ENCODE measurements at places on chromosomes 1 and 21.
A peak's percentile ranks its signal among the peaks of the same experiment; 100 is the strongest.

GRCh38 chr1:181101581-181102226 lies 13.2 kb downstream of the IER5 start:
- peak; percentile 41 for DNase-seq

DNA sequence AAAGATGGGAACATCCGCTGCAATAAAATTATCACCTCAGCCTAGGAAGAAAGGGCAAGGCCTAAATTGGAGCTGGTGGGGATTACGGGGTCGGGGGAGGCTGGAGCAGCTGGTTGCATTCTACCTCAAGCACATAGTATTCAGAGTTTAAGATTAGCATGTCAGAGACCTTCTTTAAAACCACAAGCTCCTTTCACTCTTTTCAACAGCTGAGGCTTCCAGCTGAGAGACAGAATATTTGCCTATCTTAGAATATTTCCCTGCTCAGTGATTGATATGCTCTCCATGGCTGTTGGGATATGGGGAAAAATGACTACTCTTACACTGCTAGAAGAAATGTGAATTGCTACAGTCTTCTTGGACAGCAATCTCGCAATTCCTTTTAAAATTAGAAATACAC lies 248.6 kb downstream of the TBX15 start:
- DNase-seq, result no peak

GRCh38 chr21:26954662-26955121 lies 12.2 kb downstream of the ADAMTS5 start:
- peak; percentile 27 for DNase-seq

DNA sequence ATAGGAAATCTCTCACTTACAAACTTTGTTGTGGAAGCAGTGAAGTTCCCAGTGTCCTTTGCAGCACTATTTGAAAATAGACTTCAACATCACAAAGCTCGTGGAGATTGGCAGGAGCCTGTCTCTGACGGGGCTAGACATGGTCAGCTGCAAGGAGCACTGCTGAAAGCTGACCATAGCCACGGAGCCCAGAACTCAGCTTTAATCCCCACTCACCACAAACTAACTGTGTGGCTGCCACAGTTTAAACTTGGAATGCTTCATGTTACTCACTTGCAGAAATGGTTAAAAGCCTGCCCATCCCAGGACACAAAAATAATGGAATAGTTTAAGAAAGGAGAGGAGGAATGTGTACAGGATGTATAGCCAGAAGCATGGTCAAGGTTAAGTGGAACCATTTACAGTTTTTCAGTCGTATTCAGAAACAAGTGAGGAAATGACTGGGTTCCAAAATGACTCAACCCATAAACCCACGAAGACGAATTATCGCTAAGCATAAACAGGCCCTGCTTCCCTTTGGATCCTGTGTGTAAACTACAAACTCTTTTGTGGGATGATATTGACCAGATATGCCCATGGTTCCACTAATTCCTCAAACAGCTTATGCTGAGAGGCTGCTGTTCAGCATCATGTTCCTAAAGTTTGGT lies 18.2 kb downstream of the DNALI1 start:
- DNase-seq, result peak; percentile 73

DNA sequence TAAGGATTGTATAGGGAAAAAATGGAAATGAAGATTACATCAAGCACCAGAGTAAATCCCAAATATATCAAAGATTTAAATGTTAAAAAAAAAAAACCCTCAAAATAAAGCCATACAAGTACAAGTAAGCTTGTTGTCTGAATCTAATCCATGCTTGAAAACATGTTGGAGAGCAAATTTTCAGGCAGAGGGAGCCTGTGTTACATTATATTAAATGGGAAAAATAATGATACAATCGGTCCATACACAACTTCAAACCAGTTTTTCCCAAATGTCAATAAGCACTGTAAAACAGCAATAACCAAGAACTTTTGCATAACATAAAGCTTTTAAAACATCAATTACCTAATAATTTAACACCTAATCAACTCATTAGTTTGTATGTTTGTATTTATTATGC lies 949.4 kb upstream of the ADGRL4 start:
- DNase-seq, result no peak

- DNase-seq, result peak; percentile 41
Observed at GRCh38 chr1:154474802-154475201, 27.2 kb upstream of the TDRD10 start.

DNA sequence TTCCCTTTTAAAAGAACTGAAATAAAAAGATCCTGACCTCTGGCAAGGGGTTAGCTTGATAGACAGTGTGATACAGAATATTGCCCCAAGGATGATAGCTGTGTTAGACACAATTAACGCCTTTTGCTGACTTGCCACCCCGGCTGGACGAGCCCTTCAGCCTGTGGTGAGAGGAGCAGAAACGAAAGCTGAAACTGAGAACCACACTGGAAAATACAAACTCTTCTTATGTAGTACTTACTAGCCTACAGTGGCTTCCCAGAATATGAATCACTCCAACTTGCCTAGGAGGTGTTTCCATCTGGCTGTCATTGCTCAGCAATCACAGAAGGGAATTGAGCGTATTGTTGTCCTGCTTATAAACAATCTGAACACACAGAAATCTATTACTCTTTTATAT lies 22.9 kb downstream of the SAMSN1 start:
- DNase-seq, result no peak

- DNase-seq, result no peak
Observed at GRCh38 chr21:35011681-35012080, 37.4 kb downstream of the RUNX1 start.

- no peak for DNase-seq
Observed at GRCh38 chr1:86502721-86503405, 34.1 kb downstream of the CLCA1 start.

DNA sequence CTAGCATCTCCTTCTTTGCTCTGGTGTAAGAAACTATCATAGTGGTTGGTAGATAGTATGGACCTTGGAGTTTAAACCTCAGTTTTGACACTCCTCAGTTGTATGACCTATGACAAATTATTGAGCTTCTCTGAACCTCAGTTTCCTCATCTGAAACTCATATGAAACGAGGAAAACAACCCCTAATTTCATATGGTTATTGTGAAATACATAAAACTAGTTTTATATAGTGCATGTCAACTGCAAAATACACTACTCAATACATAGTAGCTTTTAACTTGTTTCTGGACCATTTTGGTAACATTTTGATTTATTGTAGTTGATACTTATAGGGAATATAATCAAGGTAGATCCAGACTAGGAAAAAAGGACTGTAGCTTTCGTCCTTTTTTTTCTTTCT lies 32.9 kb downstream of the CLIC4 start:
- DNase-seq, result no peak

- DNase-seq, result peak; percentile 91
Observed at GRCh38 chr1:48878191-48878940, 101.7 kb upstream of the BEND5 start.

DNA sequence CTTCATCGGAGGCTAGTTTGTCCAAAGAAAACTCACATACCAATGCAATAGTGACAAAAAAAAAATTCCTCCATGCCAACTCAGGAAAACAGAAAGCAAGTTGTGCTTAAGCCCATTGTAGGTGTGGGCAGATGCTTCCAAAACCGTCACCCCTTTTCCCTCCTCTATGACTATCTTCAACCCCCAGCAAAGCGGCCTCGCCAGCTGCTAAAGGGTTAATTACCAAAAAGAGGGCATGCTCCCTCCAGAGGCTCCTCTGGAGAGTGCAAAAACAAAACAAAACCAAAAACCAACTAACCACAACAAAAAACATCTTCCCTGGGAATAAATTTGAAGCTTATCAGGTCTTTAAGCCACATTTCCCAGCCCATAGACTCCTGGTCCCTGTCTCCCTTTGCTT lies 1.2 kb downstream of the LMOD1 start:
- DNase-seq, result no peak

- DNase-seq, result no peak
Observed at GRCh38 chr1:72670902-72671301, 388.6 kb upstream of the NEGR1 start.

DNA sequence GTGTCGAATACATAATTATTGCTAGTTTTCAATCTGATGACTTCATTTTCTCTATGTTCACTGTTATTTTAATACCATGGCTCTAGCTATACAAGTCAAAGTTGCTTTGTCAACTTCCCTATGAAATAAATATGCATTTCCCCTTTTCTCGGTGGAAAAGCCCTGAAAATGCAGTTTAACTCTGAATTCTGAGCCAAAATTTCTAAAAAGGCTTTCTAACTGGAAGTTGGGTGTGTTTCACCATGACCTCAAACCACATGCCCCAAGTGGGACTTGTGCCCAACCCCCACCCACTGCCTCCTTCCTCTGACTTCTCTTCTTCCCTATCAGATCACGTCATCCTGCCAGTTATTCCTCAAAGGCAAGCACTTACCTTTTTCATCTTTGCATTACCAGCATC lies 8.9 kb downstream of the MKNK1 start:
- no peak for DNase-seq

- peak; percentile 5 for DNase-seq
Observed at GRCh38 chr1:28915031-28915895, 894 bp downstream of the EPB41 start.

DNA sequence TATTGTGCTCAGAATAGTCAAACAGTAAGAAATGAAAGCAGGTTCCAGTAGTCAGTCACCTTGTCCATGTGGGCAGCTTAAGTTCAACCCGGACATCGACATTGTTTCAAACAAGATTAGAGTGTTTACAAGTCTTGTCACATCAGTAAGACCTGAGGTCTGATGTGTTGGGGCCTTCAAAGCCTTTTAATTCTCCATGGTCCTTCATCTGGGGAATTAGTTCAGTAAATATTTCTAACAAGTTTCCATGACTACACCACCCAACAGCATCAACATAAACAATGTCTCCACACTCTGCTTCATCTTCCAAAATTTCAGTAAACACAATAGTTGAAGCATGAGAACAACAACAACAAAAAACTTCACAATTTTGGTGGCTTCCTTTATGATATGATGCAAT lies 15.1 kb upstream of the ADORA1 start:
- DNase-seq, result no peak

DNA sequence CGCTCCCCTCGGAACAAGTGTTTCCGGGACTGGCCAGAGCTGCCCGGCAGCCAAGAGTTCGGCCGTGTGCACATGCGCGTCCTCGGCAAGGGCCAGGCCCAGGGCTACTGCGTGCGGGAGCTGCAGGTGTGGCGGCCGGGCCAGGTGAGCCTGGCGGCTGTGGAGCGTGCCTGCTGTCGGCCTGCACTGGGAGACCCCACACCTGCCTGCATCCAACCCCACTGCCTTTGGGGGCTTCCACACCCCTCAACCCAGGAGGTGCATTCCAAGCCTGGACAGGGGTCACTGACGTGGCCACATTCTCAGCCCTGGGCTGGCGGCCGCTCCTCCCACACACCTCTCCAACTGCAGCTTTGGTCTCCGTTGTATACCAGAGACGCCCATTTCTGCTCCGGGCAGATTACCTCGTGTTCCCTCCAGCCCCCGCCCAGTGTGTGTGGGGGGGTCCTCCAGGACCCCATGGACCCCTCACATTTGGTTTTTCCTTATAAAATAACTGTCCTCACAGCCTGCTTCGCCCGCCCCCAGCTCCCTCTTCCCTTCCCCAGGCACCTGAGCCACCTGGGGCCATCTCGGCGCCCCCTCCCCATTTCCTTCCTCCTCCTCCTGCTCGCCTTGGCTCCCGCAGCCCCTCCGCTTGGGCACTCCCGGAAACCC lies 6.1 kb downstream of the RNF223 start:
- no peak for DNase-seq

GRCh38 chr1:46761740-46762139 lies 37.1 kb upstream of the CYP4B1 start:
- DNase-seq, result no peak

DNA sequence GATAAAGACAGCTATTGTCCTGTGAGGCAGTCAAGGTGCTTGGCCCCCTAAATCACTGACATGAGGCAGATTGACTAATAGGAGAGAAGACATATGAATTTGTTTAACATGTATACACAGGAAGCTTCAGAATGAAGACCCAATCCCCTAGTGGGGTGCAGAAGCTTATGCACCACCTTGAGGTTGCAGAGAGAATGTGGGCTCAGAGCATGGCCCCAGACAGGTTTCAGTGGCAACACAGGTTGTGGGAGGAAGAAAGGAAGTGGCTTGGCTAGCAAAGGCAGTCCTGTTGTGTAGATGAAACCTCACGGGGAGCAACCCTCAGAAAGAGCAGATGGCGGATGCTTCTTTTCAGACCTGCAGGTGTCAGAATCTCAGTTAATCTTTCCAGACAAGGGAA lies 37.0 kb upstream of the PARP1 start:
- no peak for DNase-seq

GRCh38 chr1:106755682-106756406 lies 300.6 kb upstream of the PRMT6 start:
- DNase-seq, result peak; percentile 72

DNA sequence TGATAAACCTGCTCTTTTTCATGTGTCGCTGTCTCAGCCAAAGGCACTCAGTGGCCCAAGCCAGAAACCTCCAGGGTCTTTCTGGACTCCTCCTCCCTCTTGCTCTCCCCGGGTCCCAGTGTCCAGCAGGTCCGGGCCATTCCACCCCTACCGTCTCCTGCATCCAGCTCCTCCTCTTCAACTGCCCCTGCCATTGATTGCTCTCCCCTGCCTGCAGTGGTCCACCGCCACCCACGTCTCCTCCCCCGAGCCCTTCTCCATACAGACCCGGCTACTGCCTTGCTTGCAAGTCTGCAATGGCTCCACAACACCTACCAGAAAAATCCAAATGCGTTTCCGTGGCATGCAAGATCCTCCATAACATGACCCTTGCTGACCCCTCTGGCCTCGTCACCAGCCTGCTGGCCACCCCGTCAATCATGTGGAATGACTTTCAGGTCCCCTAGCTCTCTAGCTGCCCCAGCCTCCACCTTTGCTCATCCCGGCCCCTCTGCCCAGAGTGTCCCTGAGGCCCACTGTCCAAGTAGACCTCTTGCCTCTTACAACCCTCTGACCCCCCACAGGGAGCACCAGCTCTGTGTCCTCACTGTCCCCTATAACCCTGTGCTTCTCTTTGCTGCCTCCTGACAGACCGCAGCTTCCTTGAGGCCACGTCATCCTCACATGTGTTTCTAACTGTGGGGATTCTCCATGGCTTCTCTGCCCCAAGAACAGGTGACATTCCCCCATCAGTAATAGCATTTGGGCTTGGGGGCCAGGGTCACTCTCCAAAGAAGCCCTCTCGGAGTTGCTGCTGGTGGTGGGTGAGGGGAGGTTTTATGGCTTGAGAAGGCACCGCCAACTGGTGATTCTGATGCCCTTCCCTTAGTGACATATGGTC lies 15.0 kb downstream of the CACNA1S start:
- DNase-seq, result no peak

DNA sequence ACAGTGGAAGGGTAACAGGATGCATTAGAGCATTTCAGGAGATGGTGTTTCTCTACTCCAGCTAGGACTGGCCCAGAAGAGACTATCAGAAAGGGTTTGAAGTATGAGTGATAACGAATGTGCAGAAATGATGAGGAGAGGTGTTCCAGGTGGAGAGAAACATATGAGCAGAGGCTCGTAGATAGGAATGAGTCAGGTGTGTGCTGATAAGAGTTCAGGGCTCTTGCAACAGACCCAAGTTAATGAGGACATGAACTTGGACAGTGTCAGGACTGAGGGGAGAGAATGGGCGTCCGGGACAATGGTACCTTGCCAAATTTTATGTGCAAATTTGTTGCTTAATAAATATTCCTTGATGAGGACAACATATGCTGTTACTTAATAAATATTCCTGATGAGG lies 183.9 kb upstream of the NFIA start:
- no peak for DNase-seq

GRCh38 chr1:84991097-84991920 lies 5.6 kb downstream of the MCOLN2 start:
- no peak for DNase-seq

GRCh38 chr1:82465024-82465423 lies 664.3 kb downstream of the ADGRL2 start:
- no peak for DNase-seq

Measured in fibroblast of gingiva (primary cell).